ENCODE measurements at places on chromosomes 2 and 18.
A peak's percentile ranks its signal among the peaks of the same experiment; 100 is the strongest.

- no peak for DNase-seq
Observed at GRCh38 chr2:10658914-10659257, 30.9 kb downstream of the NOL10 start.

GRCh38 chr2:151611351-151611750 is 122.9 kb downstream of the NEB start:
- DNase-seq: no peak

DNA sequence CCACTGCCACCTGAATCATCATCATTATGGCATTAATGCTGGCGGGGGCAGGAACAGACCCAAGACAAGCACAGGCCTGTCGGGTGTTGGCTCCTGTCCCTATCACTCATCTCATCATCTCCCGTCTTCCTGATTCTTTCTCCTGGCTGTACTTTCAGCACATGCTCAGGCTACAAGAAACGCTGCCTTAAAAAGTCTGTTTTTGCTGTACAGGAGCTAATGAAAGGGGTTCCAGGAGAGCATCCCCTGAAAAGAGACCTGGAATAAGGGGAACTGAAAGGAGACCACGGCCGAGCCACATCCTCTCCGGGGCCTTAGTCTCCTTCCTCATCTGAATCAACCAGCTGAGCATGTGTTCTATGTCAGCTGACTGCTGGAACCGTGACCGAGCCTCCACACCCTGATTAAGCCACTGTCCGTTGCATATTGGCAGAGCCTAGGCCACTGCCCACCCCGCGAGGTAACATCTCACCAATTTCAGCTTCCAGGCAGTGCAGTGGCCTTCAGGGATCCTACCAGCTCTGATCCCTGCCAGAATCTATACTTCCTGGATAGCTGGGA is 62.6 kb downstream of the DNMT3A start:
- no peak for DNase-seq

- no peak for DNase-seq
Observed at GRCh38 chr18:32258148-32258547, 68.3 kb downstream of the MEP1B start.

- no peak for DNase-seq
Observed at GRCh38 chr2:135585586-135585985, 54.3 kb downstream of the R3HDM1 start.

- DNase-seq: no peak
Observed at GRCh38 chr2:128832946-128833663, 514.4 kb upstream of the HS6ST1 start.

DNA sequence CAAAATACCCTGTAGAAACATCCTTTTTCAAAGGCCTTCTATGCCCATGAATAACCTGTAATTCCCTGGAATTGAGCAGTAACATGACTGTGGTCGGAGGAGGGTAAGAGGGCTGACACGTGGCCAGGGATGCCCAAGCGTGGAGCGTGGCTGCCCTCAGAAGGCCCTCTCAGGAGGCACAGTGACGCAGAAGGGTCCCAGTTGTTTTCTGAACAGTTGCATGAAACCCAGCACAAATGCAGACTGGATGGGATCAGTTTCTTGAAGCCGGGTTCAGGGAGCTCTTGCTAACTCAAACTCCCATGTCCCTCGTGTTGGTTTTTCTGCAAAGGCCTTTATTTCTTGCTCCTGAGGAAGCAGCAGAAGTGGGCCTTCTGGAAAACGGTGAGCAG is 237.0 kb downstream of the ALPK2 start:
- no peak for DNase-seq

DNA sequence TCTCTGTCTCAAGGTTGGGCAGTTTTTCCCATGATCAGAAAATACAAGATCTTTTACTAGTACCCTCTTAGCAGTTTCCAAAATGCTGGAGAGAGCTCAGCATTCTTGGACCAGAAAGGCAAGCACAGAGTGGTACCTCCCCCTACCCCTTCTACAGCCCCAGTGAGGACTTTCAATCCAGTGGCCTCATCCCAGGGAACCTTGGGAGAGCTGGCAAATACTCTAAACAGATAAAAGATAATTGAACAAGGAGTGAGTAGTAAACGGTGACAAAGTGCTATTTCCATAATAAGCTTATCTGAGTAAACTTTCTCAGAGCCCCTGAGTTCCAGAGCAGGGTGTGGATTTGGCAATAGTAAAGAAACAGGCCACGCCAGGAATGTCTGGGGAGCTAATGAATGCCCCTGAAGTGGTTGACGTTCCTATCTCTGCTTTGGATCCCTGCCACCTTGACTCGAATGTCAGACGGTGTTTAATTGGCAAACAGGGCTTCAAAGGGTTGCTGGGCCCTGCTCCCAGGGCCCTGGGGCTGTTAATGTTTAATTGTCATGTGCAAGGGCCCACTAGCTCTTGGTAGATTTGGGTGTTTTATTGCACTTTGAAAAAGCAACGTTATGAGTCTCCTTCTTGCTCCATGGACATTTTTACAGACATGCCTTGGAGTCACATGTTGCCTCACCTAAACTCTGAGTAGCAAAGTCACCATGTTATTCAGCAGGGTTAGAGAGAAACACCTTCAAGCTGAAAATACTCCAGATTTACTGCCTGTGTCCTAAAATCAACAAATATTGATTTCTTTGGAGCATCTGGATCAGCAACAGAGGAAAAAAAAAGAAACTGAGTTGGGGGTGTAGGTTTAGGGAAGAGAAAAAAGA is 239.9 kb downstream of the CYRIA start:
- no peak for DNase-seq

- DNase-seq: no peak
Observed at GRCh38 chr2:74010087-74010541, 25.4 kb downstream of the TET3 start.

DNA sequence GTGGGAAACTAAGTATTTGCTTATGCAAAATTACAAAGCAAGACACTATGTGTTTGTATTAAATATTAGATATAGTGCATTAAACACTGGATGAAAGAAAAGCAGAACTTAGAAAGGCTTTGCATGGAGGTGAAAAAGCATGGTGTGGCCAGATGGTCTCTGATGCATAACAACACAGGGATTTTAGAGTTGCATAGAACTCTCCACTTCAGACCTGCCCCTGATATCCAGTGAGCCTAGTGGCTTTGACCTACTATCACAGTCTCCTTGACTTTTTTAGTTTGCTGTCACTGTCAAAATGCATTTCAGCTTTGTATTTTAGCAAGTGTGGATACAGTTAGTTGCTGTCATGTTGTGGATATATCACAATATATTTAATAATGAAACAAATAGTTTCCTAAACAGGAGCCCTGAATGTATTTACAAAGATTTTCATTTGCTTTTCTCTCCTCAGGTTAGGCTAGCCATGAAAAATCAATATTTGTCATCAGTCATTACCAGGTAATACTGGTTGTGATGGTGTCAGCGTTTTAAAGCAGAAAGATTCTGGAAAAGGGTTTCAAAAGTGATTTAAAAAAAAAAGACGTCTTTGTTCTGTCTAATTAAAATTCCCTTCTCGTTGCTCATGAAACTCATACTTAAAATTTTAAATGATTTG is 5.2 kb downstream of the CSRNP3 start:
- no peak for DNase-seq

DNA sequence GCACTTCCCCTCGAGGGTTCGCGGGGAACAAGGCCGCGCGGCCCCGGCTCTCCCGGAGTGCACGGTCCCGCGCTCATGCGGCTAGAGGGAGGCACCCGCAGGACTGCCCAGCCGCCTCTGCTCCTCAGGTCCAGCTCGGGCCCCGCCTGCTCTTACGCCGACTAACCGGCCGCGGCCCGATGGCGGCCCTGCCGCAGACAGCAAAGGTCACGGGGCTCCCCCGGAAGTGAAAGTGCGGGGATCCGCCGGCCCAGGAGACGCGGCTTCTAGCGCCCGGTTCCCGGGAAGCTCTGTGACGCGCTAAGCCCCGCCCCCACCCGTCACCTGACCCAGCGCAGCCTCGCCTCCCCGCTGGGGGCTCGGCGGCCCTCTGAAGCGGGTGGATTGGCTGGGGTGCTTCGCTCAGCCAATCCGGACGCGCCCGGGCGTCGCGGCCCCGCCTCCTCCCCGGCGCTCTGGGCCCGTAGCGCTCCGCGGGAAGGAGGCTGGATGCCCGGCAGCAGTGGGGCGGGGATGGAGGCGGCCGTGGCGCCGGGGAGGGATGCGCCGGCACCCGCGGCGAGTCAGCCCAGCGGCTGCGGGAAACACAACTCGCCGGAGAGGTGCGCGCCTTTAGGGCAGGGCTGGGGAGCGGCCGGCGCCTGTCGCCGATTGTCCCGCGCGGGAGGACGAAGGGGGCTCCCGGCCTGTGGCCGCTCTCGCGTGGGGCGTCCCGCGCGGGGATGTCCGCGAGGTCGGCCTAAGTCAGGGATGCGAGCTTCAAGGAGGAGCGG is at the start of gene SCLY:
SCLY (plus strand) TSS at position 460 of the 773 bp plus-strand sequence; CDS start at position 514, 54 bp downstream.
- DNase-seq: peak; percentile 96
